ENCODE measurements at places on chromosomes 12 and 14.

- DNase-seq, result no peak
These were observed 8.8 kb downstream of the TMTC2 start for GRCh38 chr12:82695531-82695930.

- DNase-seq, result no peak
These were observed 95.8 kb downstream of the ITPK1 start for GRCh38 chr14:93019970-93020369.

GRCh38 chr14:37708481-37708880 is 113.1 kb downstream of the TTC6 start:
- DNase-seq, result no peak

GRCh38 chr12:66203820-66204219 is 14.8 kb downstream of the IRAK3 start:
- DNase-seq, result no peak

DNA sequence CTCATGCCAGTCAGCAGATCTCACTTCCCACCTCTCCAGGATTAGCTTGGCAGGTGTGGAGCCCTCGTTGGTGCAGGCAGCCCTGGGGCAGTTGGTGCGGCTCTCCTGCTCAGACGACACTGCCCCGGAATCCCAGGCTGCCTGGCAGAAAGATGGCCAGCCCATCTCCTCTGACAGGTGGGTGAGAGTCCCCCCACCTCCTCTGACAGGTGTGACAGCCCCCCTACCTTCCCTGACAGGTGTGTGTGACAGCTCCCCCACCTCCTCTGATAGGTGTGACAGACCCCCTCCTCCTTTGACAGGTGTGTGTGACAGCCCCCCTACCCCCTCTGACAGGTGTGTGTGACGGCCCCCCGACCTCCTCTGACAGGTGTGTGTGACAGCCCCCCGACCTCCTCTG is 26.3 kb downstream of the PAPLN start:
- DNase-seq, result no peak
